Suprapubic skin (tissue), 4 donors: ENCODE measurements at places on chromosomes 5 and 9.

DNA sequence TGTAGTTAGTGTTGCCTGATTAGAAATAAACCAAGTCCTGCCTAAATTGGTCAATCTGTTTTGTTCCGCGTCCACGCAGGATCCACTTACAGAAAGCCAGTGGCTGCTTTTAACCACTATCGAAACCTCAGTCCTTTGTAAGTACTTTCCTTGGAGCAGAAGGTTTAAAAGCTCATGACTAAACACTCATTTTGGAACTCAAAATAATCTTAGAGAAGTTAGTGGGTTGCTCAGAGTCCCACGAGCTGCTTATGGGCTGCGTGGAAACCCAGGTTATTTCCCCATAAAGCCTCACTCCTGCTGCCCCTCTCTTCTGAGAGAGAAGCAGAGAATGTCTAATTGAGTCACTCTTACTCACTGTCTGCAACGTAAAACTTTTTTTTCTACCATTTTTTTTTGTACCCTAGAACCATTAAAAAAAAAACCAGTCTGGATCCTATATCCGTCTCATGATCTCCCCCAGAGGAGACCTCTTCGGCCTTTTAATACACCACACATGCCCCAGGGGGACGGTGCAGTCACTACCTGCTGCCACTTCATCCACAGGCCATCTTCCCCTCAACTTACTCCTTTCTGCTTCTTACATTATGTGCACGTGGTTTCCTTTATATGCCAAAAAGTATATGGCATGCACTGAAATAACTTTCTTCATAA lies 7.6 kb downstream of the BASP1 start:
- DNase-seq: no peak

- no peak for DNase-seq
Observed at GRCh38 chr5:108797396-108797795, 49.7 kb downstream of the FER start.

GRCh38 chr9:124882231-124882630 lies 20.3 kb downstream of the ARPC5L start:
- DNase-seq: no peak

DNA sequence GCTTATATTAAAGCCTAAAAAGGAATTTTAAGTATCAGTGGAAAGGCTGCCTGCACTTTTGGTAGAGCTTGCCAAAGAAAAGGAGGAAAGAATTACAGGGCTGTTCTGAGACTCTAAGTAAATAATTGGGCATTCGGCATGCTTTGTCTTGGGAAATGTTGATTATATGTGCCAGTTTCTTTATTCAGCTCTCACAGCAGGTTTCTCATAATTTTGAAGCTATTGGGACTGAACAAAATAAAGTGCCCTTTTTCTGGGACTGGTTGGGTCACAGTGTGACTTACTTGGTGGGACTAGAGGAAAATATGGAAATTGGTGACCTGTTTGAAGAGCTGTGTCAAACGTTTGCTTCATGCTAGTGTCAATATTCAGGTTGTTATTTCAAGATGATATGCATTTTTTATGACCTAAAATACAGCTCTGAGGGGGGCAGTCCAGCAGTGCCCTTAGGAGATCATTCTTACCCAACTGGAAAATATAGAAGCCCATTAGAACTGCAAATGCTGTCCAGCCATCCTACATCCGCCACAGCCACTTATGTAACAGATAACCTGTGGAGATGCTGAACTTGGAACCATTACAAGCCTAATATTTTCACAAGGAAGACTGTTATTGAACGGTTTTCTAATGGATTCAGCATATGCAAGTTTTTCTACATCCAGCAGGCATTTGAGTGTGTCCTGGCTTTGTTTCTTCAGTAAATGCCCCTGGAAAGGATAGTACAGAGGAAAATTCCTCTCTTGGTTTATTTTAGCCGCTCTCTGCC lies 122.4 kb downstream of the SNCAIP start:
- DNase-seq: no peak

- no peak for DNase-seq
Observed at GRCh38 chr5:150009671-150010387, 9.3 kb downstream of the HMGXB3 start.

GRCh38 chr5:139474890-139475791 lies 4.3 kb downstream of the SMIM33 start:
- no peak for DNase-seq

- DNase-seq: no peak
Observed at GRCh38 chr5:175468892-175469291, 9.5 kb upstream of the SFXN1 start.
